ENCODE measurements at places on chromosomes 4 and X. TPM values are rescaled to one million over a fixed set of nuclear protein-coding genes. Genes with fewer than 3 reads are reported as not detected.

EIF2S3 gene
- total RNA-seq: 132 TPM

CT45A5 gene
- total RNA-seq: not detected

SPATA4 gene
- total RNA-seq: not detected

ASB9 gene
- 21.2 TPM for total RNA-seq

SPANXB1 gene
- total RNA-seq: 3.0 TPM

Data from A549 treated with CORT108297 at 1 μM for 4 hours (cell line).